ENCODE measurements at places on chromosomes 11 and 22. TPM values are rescaled to one million over a fixed set of nuclear protein-coding genes. Genes with fewer than 3 reads are reported as not detected.

The OR4D5 gene
- not detected for polyA plus RNA-seq

The TNNT3 gene
- 1.4 TPM for polyA plus RNA-seq

The ADM2 gene
- polyA plus RNA-seq: 0.05 TPM

The IFITM10 gene
- polyA plus RNA-seq: not detected

The CCDC117 gene
- 10.3 TPM for polyA plus RNA-seq

DNA sequence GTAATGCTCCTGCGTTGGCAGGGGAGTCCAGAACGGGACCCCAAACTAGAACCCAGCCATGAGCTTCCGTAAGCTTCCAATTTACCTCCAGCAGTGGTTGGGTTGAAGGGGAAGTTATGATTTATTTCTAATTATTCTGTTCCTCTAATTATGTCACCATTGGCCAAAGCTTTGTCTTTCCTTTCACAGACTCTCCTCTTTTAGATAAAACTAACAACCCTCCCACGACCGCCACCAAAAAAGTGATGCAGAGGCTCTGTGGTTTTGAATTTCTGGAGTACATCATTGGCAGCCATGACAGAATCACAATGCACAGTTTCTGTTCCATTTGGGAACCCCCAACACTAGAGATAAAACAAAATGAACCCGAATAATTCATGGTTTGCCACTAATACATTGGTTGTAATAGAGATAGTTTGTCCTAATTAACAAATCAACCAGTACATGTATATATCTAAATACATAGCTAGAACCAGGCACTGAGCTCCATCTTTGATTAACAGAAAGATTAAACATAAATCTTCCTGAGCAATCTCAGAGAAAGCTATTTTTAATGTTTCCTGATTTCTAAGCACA is 64.3 kb downstream of the ETS1 start:
- peak overlapping the region; percentile 96 for H3K4me3 ChIP-seq
- H3K4me1 ChIP-seq: peaks cover 25% of the 10 kb centered on the region
- H3K27ac ChIP-seq: peak overlapping the region; percentile 62
- peaks cover 12% of the 10 kb centered on the region for H3K27me3 ChIP-seq

DNA sequence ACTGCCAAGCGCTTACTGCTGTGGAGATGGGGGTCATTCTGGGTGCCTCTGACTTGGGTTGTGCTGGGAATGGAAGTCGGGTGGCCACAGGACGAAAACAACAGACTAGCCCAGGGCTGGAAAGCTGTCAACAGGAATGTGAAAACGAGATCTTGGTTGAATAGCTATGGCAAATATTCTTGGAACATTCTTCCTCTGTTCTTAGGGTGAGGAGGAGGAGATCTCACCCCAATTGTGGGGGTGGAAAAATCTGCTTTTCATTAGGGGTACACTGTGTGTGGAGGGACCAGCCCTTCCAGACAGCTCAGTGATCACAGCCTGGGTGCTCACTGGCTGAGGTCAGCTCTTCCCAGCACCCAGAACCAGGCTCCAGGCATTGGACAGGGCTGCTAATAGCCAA is 52.0 kb upstream of the PRSS23 start:
- H3K27me3 ChIP-seq: no peaks in the 10 kb centered on the region
- DNase-seq: no peak
- no peak overlapping the region for H3K27ac ChIP-seq
- no peaks in the 10 kb centered on the region for H3K36me3 ChIP-seq
- H3K4me3 ChIP-seq: no peak overlapping the region

DNA sequence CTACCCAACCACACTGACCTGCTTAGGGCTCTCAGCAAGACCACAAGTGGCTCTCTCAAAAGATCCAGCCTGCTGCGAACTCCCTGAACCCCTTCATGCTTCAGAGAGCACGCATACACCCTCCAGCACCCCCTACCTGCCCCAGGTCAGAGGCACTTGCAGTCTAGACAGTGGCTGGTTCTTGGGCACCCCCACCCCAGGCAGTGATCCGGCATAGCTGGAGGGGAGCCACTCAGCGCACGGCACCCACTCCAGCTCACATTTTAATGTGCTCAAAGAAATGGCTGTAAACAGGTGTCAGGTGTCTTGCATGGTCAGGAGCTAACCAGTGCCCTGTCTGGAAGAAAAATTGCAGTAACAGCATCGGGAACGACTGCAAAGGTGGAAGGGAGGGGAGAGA is 140.8 kb downstream of the PKNOX2 start:
- no peaks in the 10 kb centered on the region for H3K36me3 ChIP-seq

- DNase-seq: no peak
- peaks cover 2% of the 10 kb centered on the region for H3K27me3 ChIP-seq
- H3K36me3 ChIP-seq: no peaks in the 10 kb centered on the region
Measured at GRCh38 chr11:121105481-121106195, 4.6 kb downstream of the TECTA start.

GRCh38 chr11:70220920-70221319 is 17.8 kb downstream of the FADD start:
- H3K27me3 ChIP-seq: no peaks in the 10 kb centered on the region
- H3K4me1 ChIP-seq: peaks cover 9% of the 10 kb centered on the region
- no peak for DNase-seq
- H3K27ac ChIP-seq: no peak overlapping the region

GRCh38 chr11:75576499-75576918 is 14.5 kb downstream of the SERPINH1 start:
- no peaks in the 10 kb centered on the region for H3K27me3 ChIP-seq
- peak; percentile 92 for DNase-seq
- peak overlapping the region; percentile 60 for H3K27ac ChIP-seq
- H3K36me3 ChIP-seq: no peaks in the 10 kb centered on the region
- no peak overlapping the region for H3K4me3 ChIP-seq

DNA sequence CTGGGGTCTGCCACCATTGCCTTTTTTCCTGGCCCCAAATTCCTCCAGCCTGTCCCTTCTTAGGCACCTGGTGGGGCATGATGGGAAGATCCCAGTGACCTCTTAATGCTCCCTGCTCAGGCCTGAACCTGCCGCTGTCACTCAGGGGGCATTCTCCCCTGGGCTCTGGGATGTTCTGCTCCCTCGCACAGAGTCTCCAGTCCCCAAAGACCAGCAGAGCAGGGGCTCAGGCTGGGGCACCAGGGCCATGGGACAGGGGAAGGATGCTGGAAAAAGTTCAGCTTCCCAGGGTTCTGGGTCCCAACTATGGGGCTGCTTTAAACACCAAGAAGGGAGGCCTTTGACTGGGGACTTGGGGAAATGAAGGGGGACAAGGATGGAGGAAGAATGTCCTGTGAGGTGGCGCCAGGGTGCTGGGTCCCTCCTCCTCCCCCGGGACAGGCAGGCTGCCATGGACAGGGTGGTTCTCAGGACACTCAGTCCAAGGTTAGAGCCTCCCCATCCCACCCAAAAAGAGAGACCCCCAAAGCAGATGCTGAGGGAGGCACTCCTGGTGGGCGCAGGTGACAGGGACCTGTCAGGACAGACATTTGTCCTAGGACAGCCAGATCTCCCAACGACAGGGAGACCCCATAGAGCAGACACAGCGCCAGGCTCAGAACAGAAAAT is 30.8 kb downstream of the IGLL5 start:
- no peak for DNase-seq
- no peak overlapping the region for H3K4me3 ChIP-seq
- H3K27me3 ChIP-seq: no peaks in the 10 kb centered on the region
- no peak overlapping the region for H3K27ac ChIP-seq

DNA sequence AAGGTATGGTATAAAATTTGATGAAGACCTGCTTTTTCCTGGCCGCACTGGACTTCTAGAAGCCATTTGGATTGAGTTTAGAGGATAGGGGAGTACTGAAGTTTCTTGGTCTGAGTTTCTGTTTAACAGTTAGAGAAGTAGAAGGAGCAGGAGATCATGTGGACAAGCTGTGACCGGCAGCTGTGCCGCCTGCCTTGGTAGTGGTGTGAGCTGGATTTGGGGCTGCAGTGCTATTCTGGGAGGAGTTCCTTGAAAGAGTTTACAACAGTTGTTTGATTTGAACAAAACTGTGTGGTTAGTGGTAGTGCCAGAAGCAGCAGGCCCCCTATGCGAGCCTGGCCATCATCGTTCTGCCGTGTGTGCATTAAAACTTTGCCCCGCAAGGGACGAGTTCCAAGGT is 105.2 kb downstream of the PDHX start:
- no peaks in the 10 kb centered on the region for H3K27me3 ChIP-seq
- H3K4me3 ChIP-seq: no peak overlapping the region
- H3K27ac ChIP-seq: no peak overlapping the region
- no peak for DNase-seq
- H3K36me3 ChIP-seq: no peaks in the 10 kb centered on the region

DNA sequence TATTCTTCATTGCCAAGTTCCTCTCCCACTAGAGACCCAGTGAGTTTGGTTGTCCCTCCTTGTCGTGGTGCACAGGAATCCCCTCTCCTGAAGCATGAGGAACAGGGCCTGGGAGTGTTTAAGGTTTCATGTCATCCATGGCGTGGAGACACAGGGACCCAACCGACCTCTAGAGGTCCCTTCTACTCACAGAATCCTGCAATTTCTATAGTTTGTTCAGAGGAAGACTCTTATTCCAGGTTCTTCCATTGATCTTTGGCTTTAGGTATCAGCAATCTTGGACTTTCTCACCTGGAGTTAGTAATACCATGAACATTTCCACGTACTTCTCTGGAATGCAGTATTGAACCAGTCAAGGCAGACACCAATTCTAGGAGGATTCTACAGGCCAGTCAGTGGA is 548.2 kb downstream of the NTM start:
- no peak for DNase-seq
- no peaks in the 10 kb centered on the region for H3K4me1 ChIP-seq
- no peaks in the 10 kb centered on the region for H3K36me3 ChIP-seq
- H3K27me3 ChIP-seq: no peaks in the 10 kb centered on the region
- H3K4me3 ChIP-seq: no peak overlapping the region

DNA sequence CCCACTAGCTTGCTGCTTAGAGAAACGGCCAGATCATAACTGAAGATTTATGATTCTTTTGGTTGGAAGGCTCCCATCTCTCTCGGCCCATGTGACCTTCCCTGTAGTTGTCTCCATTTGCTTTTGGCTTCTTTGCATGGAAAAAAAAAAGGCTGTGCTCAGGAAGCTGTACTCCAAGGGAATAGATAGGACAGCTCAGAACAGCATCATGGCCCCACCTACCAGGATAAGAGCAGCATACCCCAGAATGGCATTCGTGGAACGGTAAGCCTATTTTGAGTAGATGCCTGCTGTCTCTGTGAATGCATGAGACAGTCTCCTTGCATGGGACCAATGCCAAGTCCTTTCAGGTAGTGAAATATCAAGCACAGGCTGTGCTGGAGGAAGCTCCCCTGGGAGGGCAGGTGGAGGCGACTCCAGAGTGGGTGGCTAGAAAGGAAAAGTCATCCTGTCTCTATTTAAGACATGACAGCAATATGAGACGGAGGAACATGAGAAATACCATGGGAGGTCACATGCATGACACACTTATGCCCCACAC is 94.1 kb upstream of the AMOTL1 start:
- DNase-seq: no peak
- H3K27me3 ChIP-seq: no peaks in the 10 kb centered on the region
- H3K36me3 ChIP-seq: no peaks in the 10 kb centered on the region
- no peak overlapping the region for H3K27ac ChIP-seq
- no peaks in the 10 kb centered on the region for H3K4me1 ChIP-seq

DNA sequence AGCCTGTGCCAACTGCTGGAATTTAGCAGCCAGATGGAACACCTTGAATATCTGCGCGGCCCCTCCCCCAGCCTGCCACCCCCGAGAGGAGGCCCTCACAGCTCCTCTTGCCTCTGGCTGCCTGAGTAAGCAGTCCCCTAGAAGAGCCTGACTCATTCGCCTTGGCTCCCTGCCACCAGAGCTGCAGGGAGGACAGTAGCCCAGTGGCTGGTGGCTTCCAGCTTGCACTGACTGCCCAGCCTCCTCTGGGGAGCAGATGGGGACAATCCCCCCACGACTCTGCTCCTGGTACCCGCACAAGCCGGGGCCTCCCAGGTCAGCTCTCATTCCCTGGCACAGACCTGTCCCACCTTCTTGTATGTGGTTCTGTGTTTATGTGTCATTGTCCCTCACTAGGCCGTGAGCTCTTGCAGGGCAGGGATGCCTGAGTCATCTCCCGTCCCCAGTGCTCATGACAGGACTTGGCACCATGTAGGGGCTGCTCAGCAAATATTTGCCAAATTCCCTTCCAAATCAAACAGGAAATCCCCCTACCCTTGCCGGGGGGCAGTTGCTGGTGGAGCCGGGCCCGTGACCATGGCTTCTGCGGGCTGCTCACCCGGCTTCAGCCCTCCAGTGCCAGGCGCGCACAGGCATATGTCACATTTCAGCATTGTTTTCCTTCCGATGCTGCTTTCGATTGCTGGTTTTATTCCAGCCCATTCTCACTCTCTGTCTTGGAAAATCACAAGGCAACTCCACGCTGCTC is 43.6 kb downstream of the CACNG2 start:
- H3K4me3 ChIP-seq: no peak overlapping the region
- peak; percentile 87 for DNase-seq
- H3K4me1 ChIP-seq: peaks cover 20% of the 10 kb centered on the region
- peak overlapping the region; percentile 17 for H3K27ac ChIP-seq

GRCh38 chr22:29784451-29785361 is 17.5 kb downstream of the UQCR10 start:
- H3K36me3 ChIP-seq: peaks cover 22% of the 10 kb centered on the region
- no peak overlapping the region for H3K4me3 ChIP-seq
- no peak overlapping the region for H3K27ac ChIP-seq
- no peaks in the 10 kb centered on the region for H3K27me3 ChIP-seq
- no peak for DNase-seq

DNA sequence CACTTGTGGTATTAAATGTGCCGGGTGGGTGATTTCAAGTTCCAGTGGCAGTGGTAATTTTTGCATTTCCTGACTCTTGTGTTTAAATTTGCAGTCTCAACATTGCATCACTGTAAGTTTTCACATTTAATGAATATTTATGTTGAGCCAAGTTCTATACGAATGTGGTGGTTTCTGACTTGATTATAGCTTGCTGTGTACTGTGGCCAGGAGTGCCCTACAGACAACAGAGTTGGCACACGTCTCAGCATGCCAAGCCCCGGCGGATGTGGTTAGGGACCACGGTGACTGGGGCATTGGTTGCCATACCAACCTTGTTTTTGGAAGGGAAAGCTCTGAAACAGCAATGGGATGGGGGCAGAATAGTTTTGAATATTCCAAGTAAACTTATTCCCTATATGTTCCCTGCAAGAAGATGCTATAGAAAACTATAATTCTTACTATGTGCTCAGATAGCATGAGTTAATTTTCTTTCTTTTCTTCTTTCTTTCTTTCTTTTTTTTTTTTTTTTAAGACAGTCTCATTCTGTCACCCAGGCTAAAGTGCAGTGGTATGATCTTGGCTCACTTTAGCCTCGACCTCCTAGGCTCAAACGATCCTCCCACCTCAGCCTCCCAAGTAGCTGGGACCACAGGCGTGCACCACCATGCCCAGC is 16.0 kb downstream of the ZNRF3 start:
- no peaks in the 10 kb centered on the region for H3K27me3 ChIP-seq
- no peak overlapping the region for H3K4me3 ChIP-seq
- no peaks in the 10 kb centered on the region for H3K36me3 ChIP-seq
- DNase-seq: no peak
- H3K27ac ChIP-seq: no peak overlapping the region

- H3K4me3 ChIP-seq: no peak overlapping the region
- H3K36me3 ChIP-seq: peaks cover 42% of the 10 kb centered on the region
- no peaks in the 10 kb centered on the region for H3K27me3 ChIP-seq
- peaks cover 70% of the 10 kb centered on the region for H3K4me1 ChIP-seq
Measured at GRCh38 chr11:45934580-45935318, 12.3 kb downstream of the LARGE2 start.
